ENCODE measurements at places on chromosomes 1 and 21.

DNA sequence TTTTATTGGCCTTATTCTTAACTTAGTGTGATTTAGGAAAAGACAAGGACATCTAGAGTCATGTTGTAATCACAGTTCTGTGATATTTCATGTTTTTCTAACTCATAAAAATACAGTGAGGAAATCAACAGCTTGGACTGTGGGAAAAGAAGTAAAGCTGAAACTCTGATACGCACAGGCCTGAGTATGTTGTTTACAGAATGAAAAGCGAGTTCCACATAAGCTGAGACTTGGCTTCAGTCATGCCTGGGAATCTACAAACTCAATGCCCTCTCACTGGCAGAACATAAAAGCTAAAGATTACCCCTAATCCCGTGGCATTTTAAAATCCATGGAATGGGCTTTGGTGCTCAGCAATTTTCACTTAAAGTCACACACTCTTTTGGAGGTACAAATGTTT, 23.6 kb upstream of the ATP5PO start:
- DNase-seq: no peak

DNA sequence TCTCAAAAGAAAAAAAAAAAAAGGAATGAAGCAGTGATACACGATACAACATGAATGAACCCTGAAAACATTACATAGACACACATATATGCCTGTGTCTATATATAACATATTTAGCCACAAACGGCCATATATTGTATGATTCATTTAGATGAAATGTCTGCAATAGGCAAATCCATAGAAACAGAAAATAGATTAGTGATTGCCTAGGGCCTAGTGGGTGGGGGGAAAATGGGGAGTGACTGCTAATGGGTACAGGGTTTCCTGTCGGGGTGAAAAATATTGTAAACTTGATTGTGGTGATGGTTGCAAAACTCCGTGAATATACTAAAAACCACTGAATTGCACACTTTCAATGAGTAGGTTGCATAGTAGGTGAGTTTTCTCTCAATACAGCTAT, 6.0 kb upstream of the H6PD start:
- no peak for DNase-seq

GRCh38 chr1:176837708-176838107, 326.8 kb downstream of the ASTN1 start:
- DNase-seq: no peak

DNA sequence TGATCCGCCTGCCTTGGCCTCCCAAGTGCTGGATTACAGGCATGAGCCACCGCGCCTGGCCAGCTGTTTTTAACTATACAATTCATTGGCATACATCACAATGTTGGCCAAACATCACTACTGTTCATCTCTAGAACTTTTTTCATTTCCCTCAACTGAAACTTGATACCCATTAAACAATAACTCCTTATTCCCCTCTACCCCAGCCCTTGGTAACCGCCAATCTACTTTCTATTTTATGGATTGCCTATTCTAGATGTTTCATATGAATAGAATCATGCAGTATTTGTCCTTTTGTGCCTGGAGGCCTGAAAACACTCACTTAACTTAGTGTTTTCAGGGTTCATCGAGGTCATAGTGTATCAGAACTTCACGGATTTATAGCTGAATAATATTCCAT, 16.2 kb downstream of the BTF3L4 start:
- no peak for DNase-seq

- no peak for DNase-seq
Observed at GRCh38 chr1:153238527-153238926, 21.0 kb upstream of the LORICRIN start.

GRCh38 chr1:33319186-33319948, 1.5 kb downstream of the A3GALT2 start:
- DNase-seq: no peak

GRCh38 chr1:21938732-21939538, 1.8 kb upstream of the HSPG2 start:
- no peak for DNase-seq

GRCh38 chr21:42799516-42799915, 79.8 kb downstream of the WDR4 start:
- DNase-seq: no peak

DNA sequence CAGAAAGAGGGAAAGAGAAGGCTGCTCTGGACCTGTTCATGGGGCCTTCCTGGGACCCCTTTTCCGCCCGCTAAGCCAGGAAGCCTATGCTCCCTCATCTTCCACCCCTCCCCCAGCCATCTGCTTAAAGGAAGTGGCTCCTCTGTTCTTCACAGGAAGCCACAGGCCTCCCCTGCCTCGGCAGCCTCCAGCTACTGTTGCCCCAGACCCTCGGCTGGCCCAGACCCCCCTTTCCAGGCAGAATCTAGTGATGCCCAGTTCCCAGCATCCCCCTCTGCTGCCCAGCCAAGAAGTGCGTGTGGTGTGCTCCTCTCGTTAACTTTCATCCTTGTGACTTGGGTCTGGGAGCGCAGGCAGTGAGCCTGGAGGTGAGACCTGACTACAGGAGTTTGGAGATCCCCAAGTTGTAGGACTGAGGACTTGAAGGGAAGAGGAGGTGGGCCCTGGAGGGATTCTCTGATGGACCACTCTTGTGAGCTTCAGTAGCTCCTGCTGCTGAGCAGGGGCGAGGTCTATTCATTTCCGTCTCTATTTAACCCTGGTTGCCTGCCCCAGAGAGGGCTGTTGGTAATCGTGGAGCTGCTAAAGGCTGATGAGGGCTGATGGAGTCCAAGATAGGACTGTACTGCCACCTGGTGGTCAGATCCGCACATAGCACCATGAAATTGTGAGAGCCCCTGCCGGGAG, 9.1 kb downstream of the IFI6 start:
- DNase-seq: peak; percentile 87

GRCh38 chr1:228897901-228898300, 162.6 kb downstream of the RHOU start:
- no peak for DNase-seq

DNA sequence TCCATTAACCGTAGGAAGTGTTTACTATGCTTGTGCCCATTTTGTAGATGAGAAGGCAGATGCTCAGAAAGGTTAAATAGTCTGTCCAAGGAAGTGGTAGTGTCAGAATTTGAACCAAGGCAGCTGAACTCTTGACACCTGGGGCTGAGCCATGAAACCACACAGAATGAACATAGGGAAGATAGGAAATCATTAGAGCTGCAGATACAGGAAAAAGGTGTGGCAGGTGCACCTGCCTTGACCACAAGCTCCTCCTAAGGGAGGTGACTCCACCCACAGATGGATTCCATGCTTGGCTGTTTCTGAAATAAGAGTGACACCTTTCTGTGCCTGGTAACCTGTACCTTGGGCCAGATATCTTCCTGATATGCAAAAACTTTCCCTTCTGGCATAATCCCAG, 69.9 kb upstream of the IGSF21 start:
- no peak for DNase-seq

GRCh38 chr21:37461479-37461878, 94.9 kb downstream of the DYRK1A start:
- no peak for DNase-seq

DNA sequence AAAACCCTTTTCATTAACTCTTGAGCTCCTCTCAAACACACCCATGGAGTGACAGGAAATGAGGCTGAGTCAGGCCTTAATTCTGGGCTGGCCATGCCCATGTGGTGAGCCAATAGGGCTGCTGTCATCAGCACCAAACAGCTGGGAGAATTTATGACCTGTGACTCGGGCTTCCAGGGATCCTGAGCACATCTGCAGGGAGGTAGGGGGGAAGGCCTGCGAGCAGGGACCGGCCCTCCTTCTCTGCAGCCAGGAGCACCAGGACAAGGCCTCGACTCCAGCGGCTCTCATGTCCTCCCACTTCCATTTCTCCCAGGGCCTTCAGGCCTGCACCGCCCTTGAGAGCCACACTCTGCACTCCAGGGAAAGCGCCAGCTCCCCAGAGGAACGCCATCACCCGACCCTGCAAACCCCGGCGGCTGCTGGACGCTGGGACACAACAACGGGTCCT, 14.6 kb downstream of the RIPK4 start:
- DNase-seq: no peak

GRCh38 chr1:242017580-242018233, 18.8 kb upstream of the MAP1LC3C start:
- peak; percentile 23 for DNase-seq

DNA sequence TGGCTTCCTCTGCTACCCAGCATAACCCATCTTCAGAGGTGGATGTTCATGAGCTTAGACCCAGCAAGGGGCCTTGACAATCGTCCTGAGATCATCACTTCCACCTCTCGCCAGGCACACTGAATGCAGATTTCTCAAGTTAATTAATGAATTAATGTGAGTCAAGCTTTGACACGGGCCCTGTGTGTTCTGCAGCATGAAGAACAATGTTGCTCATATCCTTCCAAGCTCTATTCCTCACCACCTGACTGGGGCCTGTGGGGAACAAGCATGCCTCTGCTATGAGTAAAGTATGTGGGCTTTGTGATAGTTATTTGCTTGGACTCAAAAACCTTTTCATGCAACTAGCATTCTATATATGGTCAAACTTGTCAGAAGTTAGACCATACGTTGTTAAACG, 122.0 kb downstream of the SEC16B start:
- no peak for DNase-seq

DNA sequence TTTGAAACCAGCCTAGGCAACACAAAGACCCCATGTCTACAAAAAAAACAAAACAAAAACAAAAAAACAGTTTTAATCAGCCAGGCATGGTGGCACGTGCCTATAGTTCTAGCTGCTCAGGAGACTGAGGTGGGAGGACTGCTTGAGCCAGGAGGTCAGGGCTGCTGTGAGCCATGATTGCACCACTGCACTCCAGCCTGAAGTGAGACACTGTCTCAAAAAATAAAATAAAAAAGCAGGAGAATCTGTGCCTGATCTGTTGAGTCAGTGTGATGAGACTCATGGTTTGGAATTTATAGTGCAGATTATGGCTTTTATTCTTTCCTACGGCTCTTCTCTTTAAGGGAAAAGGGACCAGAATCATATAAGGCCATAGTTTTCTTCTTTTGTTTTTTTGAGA, 16.5 kb downstream of the TRIT1 start:
- DNase-seq: no peak

GRCh38 chr21:39136711-39137110, 46.5 kb downstream of the PSMG1 start:
- no peak for DNase-seq

- DNase-seq: no peak
Observed at GRCh38 chr1:71252900-71253299, 172.1 kb upstream of the ZRANB2 start.

DNA sequence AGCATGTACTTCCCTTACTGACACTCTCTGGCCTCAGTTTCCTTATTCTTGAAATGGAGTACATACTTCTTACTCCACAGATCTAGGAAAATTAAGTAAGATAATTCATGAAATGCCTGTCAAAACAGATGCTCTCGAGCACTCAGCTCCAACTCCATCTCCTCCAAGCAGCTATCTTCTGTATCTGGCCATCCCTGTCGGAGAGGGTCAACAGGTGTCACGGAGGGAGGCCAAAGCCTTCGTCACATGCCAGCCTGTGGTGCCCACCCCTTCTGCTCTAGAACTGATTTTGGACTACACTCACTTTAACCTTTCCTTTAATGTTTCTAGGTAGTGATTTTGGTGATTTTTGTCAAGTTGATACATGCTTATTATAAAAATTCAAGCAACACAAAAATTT, 18.8 kb upstream of the PKP1 start:
- DNase-seq: no peak

- DNase-seq: no peak
Observed at GRCh38 chr1:50633465-50633864, 210.2 kb upstream of the DMRTA2 start.

DNA sequence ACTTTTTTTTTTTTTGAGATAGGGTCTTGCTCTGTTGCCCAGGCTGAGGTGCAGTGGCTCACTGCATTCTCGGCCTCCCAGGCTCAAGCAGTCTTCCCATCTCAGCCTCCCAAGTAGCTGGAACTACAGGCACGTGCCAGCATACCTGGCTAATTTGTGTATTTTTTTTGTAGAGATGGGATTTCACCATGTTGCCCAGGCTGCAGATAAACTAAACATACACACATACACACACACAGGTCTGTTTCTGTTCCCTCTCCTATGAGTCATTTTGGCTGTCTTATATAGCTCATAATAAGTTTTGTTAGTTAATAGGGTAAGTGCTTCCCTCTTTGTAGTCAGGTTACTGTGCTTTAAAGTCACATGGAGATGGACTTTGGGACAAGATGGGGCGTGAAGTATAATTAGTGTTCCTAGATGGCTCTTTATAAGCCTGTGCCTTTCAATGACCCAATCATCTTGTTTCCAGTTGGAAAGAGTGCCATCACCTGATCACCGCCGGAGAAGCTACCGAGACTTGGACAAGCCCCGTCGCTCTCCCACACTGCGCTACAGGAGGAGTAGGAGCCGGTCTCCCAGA, 9.1 kb downstream of the PRPF38A start:
- DNase-seq: no peak

- no peak for DNase-seq
Observed at GRCh38 chr1:246597340-246597739, 31.1 kb downstream of the CNST start.

DNA sequence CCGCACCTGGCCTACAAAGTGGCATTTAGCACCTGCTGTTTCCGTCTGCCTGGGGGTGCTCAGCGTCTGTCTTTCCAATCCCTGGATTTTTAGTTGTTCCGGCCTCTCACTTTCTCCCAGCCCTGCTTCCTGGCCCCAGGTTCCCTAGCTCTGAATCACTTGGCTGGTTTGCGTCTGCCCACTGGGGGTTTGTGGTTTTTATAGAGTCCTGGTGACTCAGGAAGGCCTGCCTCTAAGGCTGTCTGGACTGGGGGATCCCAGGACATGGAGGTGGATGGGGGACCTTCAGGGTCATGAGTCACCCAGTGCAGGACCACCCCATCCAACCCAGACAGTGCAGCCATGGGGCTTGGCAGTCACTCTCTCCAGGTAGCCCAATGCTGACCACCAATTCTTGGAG, 53.5 kb downstream of the MRPL37 start:
- DNase-seq: no peak

GRCh38 chr1:68211761-68212380, 20.5 kb downstream of the WLS start:
- DNase-seq: no peak

- DNase-seq: peak; percentile 47
Observed at GRCh38 chr1:100543640-100544039, 5.7 kb downstream of the GPR88 start.

DNA sequence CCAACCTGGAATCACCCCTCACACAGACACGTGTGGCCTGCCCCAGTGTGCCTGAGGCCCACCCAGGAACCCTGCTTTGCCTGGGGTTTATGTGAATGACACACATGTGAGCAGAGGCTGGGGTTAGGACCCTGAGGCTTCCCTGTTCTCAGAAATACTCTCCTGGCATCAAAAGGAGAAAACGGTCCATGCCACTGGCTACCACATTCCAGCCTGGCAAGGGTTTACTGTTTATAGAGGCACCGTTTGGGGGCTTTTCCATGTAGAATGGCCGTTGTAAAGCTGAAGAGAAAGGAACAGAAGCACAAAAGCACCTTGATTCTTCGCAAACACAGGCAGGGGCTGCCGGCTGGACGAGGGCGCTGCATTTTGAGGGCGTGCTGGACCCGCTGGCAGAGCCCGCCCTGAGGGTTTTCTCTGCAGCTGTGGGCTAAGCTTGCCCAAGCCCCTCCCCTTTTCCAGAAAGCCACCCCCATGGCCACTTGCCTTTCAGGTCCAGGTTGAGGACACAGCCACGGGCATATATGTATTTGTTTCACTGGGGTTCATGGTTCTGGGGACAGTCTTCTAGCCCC, 13.0 kb downstream of the TFF3 start:
- DNase-seq: no peak
